ENCODE measurements at places on chromosomes 2 and 18.
A peak's percentile ranks its signal among the peaks of the same experiment; 100 is the strongest.

GRCh38 chr2:164742738-164743317 is 98.8 kb downstream of the COBLL1 start:
- no peak for DNase-seq

DNA sequence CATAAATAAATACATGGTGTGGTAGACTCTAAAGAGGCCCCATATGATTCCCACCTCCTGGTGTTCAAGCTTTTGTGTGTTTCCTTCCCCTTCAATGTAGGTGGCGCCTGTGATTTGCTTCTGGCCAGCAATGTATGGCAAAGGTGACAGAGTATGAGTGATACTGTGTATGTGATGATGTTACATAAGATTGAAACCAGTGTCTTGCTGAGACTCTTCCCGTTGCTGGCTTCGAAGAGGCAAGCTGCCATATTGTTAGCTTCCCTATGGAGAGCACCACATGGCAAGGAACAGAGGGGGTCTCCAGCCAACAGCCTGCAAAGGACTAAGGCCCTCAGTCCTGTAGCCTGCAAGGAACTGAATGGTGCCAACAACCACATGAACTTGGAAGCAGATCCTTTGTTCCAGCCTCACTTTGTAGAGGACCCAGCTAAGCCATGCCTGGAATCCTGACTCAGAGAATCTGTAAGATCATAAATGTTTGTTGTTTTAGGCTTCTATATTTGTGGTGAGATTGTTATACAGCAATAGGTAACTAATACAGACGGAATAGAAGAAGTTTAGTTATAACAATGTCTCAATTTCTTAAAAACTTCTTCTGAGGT is 1.7 kb upstream of the SMAD4 start:
- DNase-seq: no peak

DNA sequence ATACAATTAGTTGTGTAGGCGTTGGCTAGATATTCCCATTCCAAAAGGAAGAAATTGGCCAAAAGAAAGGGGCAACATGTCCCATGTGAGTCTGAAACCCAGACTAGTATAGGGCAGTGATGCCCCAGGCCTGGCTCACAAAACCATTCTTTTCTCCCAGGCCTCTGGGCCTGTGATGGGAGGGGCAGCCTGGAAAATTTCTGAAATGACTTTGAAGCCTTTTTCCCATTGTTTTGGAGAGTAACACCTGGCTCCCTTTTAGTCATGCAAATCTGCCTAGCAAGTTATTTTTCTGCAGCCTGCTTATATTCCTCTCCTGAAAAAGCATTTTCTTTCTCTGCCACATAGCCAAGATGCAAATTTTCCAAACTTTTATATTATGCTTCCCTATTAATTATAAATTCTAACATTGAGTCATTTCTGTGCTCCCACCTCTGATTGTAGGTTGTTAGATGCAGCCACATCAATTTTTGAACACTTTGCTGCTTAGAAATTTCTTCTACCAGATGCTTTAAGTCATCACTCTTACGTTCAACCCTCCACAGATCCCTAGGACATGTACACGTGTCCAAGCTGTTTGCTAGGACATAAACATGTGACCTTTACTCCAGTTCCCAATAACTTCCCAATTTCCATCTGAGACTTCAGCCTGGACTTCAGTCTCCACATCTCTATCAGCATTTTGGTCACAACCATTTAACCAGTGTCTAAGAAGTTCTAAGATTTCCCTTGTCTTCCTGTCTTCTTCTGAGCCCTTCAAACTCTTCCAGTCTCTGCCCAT is 76.1 kb upstream of the MC4R start:
- DNase-seq: no peak

DNA sequence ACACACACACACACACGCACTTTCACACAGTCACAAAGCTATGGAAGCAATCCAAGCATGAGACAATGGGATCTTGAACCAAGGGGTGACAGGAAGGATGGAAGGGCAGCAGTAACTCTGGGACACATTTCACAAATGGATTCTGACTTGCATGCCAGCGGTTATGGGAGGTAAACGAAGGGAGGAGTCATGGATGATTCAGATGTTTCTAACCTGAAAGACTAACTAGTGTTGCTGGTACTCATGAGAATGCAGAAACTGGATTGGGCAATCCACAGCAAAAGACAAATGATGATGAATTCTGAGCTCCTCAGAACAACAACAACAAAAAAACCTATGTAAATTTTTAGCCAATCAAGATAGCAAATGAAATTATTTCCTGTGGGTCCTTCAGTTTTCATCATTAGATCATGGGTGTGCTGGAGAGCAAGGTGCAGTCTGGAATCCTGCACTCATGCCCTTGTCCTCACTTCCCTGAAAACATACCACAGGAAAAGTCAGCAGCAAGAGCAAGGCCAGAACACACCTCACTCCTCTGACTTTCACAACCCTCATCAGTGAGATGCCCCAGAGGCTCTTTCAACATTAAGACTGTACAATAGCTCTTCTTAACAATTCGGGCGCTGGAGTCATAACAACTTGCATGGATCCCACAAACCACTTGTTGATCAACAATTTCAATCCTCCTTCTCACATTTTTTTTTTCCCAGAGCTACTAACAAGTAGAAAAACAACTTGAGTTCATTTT is 32.6 kb downstream of the ABCA12 start:
- DNase-seq: peak; percentile 93

GRCh38 chr2:191836853-191837769 is 9.8 kb downstream of the CAVIN2 start:
- DNase-seq: no peak

GRCh38 chr2:100365434-100365833 is 43.1 kb upstream of the LONRF2 start:
- DNase-seq: peak; percentile 94

DNA sequence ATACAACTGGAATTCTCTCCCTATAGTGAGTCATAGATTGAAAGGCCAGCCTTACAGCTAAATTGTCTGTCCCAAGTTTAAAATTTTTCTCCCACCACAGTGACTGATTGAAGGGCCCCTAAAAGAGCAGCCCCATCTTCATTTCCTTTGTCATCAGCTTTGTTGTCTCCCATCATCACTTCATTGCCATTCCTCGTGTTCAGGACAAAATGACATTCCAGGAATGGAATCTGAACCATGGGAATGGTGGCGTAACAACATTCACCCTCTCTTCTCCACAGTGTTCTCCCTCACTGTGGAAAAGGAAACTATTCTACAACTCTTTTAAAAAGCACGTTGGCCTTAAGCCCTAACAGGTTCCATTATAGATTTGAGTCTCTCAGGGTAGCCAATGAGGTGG is 52.1 kb downstream of the PSTPIP2 start:
- no peak for DNase-seq

GRCh38 chr2:118686346-118686745 is 161.1 kb downstream of the EN1 start:
- no peak for DNase-seq

- DNase-seq: no peak
These were observed 3.0 kb downstream of the MEIS1 start for GRCh38 chr2:66437691-66438497.

DNA sequence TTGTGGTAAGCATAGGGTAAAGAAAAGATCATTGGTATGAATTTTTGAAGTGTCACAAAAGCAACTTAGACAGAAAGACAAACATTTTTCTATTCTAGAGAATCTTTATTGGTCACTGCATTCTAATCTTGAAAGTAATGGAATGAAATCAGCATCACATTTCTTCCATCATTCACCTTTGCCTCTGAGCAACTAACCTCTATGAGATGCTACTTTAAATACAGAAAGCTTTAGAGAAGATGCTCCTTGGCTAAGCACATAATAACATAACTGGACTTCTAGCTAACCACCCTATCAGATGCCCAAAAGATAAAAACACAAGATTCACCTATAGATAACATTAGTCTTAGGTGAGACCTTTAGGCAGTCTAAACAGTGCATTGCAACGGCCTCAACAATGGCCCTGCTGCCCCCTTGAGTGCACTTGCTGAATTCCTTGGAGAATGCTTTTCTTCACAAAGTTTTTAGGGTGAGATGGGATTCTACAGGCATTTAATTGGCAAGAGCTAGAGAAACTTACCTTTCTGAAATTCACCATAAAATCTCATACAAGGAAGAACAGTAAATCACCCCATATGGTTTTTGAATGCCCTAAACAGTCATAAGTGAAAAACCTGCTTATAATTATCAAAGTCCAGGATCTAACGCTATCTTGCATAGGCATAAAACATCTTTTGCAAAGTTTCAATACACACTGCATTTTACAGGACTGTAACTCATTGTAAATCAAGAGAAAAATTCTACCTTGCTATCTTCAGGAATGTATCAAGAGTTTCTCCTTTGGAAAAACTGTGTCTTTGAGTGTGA is 791.3 kb upstream of the CHAC2 start:
- DNase-seq: no peak

DNA sequence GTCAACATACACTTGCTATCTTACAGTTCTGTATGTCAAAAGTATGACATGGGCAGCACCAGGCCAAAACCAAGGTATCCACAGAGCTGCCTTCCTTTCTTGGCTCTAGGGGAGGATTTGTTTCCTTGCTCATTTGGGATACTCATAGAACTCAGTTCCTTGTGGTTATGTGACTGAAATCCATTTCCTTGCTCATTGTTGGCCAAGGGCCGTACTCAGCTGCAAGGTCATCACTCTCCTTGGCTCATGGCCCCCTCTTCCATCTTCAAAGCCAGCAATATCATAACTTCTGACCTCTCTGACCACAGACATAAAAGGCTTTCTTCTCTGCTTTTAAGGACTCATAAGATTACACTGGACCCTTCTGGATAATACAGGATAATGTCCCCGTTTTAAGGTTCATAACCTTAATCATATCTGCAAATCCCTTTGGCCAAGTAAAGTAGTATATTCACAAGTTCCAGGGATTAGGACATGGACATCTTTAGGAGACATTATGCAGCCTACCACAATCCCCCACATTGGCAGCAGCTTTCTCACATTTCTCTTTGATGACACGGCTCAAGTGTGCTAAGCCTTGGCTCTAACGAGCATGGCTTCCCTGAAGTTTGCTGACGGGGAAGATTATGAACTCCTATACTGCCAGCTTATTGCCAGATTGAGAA is 20.9 kb downstream of the TMEM237 start:
- no peak for DNase-seq

GRCh38 chr18:65988386-65988785 is 237.6 kb downstream of the CDH7 start:
- DNase-seq: no peak

DNA sequence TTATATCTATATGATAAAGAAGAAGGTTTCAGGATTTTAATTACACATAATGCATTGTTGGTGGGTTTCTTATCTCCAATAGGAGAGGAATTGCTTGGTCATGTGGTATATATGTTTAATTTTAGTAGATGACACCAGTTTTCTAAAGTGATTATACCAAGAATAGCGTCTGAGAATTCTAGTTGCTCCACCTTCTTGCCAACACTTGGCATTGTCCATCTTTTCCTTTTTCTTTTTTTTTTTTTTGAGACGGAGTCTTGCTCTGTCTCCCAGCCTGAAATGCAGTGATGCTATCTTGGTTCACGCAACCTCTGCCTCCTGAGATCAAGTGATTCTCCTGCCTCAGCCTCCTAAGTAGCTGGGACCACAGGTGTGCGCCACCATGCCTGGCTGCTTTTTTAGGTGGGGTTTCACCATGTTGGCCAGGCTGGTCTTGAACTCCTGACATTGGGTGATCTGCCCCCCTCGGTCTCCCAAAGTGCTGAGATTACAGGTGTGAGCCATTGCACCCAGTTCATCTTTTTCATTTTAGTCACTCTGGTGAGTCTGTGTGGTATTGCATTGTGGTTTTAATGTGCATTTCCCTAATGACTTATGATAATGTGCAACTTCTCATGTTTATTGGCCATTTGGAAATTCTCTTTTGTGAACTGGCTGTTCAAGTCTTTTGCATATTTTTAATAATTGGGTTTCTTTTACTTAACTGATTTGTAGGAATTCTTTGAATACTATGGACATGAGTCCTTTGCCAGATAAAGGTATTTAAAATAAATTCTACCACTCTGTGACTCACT is 37.3 kb upstream of the ZNF512 start:
- peak; percentile 34 for DNase-seq

- DNase-seq: no peak
These were observed 32.0 kb upstream of the C1QL2 start for GRCh38 chr2:119190321-119191111.

DNA sequence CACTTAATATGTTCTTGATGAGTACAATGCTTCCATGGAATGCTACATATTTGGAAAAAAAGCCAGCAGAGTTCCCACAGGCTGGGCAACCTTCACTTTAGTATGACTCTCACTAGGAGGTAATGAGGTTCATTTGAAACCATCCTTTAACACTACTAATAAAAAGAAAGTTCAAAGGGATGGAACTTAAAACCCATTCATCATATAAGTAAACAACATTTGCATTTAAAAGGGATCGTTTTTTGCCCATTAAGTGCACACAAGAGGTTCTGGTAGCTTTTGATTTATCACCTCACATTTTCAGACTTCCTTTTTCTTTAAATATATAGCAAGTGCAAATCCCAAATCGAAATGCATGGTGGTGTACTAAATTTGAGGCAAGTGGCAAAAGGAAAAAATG is 270.8 kb upstream of the DCC start:
- DNase-seq: no peak

GRCh38 chr2:11292464-11293255 is 51.8 kb downstream of the ROCK2 start:
- DNase-seq: no peak

DNA sequence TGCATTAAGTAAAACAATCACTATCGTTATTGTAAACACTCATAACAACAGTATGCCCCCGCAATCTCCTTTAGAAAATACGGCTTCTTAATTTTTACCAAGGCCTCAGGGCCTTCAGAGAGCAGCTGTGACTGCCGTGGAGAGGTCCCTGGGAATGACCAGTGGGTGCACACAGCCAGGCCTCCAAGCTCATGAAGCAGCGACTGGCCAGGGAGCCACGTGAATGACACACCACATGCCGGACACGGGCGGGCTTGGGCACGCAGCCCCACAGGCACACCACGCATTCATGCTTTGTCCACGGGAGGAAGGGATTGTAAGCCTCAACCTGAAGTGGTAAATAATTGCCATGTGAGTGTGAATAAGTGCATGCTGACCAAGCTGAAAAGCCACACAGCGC is 121.0 kb downstream of the EIPR1 start:
- no peak for DNase-seq

DNA sequence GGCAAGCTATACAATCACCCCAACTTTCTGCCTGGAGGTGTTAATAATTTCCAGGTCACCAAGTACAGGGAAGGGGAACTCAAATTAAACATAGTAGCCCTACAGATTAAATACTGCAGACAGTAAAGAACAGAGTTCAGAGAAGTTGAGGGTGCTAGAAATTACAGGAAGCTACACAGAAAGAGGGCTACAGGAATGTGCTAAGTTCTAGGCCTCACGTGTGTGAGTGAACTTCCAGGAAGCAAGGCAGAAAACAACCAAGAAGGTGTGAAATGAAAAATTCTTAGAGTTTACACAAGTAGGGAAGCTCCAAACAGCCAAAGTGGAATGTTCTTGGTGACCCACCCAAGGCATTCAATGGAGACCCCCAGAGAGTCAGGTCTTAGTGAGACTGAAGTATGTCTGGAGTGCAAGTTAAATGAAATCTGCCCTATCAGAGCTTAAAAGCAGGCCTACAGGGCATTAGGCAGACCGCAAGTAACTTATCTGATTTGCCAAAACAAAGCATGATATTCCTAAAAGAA is 58.1 kb upstream of the RNU4ATAC start:
- DNase-seq: no peak

- no peak for DNase-seq
These were observed 29.9 kb downstream of the MTCL1 start for GRCh38 chr18:8735274-8735673.

GRCh38 chr18:69399253-69399652 is 1.4 kb upstream of the DOK6 start:
- no peak for DNase-seq

Data from epithelial cell of prostate (primary cell).